Activated CD4-positive, alpha-beta T cell treated with anti-CD3 and anti-CD28 coated beads, Interleukin-2, Interleukin-4, amounts not matched to agents 100 ng/mL and 50 ng/mL, durations not matched to agents 16 hours and 8 hours (primary cell): ENCODE measurements at places on chromosomes 7 and 10.

- no peak for DNase-seq
Observed at GRCh38 chr10:46318799-46319198, 32.0 kb downstream of the ANTXRL start.

- no peak for DNase-seq
Observed at GRCh38 chr10:91924212-91925021, 847 bp downstream of the BTAF1 start.

DNA sequence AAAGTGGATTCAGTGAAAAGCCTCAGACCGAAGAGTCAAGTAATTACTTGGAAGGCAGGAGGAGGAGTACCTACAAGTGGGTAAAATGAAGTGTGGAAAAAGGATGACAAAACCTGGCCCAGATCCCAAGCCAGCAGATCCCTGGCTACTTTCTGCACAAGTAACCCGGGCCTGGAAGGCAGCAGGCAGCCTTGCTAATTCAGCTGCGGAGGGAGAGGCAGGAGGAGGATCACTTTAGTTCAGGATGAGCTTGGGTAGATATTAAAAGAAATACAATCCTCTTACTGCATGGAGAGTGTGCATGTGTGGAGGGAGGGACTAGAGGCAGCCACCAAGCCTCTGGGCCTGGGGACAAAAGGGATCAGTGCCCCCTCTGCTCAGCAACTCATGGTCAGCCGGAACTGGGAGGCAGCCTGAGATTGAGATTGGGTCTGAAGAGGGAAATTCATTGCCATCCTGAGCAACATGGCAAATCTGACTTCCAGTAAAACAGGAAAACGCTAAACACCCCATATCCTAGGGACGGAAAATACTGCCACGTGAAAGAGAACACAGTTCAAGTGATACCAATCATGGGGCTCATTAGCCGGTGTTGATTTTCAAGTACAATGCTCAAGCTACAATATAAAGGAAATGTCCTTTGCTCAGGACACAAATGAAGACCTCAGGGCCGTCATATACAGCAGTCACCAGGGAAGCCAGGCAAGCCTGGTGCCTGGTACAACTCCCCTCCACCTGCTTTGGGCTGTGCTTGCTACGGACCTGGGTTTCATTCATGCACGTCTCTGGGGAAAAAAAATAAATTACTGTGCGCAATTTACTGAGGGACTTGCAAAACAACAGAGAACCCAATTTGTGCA lies 1.3 kb downstream of the AMPH start:
- DNase-seq, result no peak

DNA sequence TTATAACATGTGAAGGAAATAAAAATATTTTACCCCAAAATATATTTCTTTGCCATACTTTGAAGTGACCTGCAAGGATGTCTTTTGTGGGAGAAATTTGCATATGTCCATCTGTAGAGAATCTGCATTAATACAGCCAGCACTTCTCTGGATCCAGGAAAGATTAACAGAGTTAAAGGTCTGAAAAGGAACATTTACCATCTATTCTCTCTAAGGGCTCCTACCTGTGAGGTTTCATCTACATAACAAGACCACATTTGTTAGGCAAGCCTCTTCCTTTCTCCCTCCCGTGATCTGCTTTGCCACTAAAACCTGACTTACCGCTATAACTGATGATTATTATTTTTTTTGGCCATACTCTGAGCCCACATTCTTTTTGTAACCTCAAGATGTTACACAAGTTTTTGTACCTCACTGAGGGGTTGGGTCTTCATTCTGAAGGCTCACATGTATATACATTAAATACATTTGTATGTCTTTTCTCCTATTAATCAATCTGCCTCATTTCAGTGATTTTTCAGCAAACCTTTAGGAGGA lies 129.4 kb downstream of the AKR1D1 start:
- no peak for DNase-seq

DNA sequence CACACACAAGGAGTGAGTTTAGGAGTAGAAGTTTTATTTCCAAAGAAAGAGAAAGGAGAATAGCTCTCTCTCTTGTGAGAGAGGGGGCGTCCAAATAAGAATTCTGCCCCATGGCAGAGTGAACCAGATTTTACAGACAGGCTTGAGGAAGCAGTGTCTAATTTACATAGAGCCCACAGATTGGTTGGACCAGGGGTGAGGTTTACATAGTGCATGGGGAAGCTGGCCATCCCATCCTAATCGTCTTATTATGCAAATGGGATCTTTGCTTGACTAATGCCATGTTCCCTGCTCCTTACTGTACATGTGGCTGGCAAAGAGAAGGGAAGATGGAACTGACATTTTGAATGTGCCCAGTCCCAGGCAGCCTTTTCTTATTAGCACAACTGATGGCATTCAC lies 60.0 kb upstream of the ACSM6 start:
- no peak for DNase-seq

DNA sequence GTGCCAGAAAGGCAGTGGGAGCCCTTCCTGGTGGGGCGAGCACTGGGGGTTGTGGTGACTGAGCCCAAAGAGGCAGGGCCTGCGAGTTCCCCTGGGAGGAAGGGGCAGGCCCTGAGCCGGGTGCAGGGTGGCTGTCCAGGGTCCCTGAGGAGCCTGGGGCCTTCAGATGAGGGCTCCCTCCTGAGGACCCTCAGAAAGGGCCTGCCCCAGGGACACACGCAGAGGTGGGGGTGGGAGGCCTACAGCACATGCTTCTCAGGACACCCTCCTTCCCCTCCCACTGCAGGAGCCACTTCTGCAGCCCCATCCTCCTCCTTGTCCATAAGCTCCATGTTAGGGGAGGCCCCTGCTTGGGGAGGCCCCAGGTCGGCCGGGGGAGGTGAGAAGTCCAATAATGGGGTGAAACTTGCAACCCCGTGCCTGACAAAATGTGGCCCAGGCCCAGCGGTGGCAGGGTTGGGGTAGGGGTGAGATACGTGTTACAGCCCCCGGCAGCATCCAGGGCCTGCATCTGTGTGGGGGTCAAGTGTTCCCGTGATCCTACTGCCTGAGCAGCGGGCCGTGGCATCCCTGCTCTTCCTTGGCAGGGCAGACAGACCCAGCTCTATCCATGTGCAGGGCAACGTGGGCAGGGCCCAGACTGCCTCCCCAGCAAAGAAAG lies 31.8 kb upstream of the RET start:
- no peak for DNase-seq

DNA sequence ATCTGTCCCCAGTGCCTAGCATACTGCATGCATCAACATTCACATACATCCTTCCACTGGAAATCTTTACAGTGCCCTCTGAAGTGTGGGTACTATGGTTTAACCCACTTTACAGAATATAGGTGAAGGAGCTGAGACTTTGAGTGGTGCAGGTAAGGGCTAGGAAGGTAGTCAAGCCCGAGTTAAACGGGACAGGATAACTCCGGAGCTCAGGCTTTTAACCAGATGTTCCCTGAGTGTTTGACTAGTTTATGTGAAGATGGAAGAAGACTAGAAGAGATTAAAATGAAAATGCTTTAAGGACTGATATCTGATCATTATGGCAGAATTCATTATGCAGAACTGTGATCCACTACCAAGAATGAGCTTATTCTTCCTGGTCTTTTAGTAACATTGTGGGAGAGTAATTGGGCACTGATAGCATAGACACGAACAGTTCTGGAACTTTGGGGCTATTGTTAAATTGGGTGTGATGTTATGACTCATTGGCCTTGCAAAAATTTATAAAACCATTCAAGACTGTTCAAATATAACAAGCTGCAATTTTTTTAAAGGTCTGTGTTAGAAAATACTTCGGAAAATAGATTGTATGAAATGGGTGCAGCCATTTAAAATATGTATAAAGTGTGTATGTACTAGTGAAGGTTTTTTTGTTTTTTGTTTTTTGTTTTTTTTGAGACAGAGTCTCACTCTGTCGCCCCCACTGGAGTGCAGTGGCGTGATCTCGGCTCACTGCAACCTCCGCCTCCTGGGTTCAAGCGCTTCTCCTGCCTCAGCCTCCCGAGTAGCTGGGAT lies 4.4 kb downstream of the CUL1 start:
- no peak for DNase-seq

DNA sequence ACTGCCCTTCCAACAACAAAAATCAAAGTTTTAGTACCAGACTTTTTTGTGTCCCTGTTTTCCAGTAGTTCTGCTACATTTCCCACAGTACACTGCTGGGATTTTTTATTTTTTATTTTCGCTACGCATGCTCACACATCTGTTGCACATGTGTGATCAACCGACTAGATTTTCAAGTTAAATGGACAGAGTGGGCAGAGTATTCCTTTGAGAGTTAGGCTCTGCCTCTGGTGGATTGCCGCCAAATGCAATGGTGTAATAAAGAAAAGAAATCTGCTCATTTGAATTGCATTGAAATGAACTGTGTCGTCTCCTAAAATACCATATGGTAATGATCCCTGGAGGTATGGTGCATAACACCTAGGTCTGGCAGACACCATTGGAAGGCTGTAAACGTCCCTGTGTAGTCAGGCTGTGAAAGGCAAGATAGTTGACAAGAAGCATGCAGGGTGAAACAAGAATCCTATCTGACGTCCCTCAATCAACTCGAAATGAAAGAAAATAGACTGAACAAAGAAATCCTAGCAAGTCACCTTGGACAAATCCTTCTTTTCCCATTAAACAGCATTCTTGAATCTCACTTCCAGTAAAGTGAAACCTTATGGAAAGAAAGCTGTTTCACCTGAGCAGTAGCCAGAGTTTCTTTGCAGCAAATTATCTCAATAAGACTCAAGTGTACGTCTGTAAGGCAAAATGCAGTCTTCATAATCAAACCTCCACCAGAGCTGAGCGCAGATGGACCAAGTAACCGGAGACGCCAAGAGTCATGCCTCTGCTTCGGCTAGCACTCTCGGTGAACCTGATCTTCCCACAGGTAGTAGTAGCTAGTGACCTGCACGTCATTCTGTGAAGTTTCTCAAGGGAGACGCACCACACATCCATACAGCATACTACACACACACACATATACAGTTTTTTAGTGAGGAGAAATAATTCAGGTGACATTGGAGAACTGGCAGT lies 357.3 kb downstream of the CRPPA start:
- no peak for DNase-seq

- no peak for DNase-seq
Observed at GRCh38 chr10:69456880-69457693, 5.8 kb downstream of the TSPAN15 start.

GRCh38 chr7:157818701-157819454 lies 482.1 kb downstream of the DNAJB6 start:
- no peak for DNase-seq

DNA sequence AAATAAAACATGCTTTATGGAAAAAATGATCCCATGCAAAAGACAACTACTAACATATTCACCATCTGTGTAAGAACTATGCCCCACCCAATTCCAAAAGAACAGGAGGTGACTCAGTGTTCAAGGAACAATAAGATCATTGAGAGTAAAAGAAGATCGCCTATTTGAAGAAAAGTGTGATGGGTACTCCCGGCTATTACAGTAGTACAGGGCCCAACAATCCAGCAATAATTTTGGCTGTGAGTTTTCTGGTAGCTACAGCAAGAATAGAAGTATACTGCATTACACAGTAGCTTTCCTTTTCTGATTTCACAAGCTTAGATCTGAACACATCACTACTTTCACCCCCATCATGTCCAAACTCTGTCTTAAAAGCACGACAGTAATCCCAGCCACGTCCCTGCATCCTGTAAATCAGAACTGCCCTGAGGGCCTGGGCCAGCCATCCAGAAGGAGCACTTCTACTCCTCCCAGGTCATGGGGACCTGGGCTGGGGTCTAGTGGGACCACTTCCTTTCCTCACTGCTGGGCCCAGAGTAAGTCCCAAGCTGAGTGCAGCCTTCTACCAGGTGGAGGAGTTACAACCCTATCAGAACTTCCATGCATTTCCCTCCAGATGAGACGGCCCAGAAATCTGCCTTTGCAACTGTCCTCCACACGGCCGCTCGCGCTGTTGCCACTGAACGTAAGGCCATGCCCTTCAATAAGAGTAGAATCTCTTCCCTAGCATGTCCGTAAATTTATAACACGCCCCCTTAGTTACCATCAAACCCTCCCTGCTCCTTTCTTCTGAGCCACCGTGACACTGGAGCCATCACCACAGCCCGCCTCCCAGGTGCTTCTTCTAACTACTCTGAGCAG lies 7.9 kb downstream of the ESYT2 start:
- DNase-seq, result peak; percentile 47

- no peak for DNase-seq
Observed at GRCh38 chr10:50614444-50615137, 9.2 kb downstream of the SGMS1 start.

DNA sequence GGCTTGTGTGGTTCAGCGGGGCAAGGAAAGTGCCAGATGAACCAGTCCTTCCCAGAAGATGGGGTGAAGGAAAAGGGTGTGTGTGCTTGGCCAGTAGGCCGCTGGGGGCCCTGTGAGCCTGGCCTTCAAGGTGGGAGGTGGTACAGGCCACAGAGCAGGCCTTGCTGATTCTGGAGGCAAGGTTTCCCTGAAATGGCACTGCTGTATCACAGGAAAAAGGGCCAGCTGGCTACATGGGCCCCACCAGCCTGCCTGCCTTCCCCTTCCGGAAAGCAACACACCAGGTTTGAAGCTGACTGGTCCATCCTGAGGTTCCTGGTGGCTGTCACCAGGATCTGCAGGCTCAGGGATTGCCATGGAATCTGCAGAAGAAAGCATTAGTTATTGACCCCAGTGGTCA lies 12.5 kb downstream of the MMRN2 start:
- DNase-seq, result no peak

- no peak for DNase-seq
Observed at GRCh38 chr10:77405771-77406241, 231.8 kb downstream of the KCNMA1 start.

DNA sequence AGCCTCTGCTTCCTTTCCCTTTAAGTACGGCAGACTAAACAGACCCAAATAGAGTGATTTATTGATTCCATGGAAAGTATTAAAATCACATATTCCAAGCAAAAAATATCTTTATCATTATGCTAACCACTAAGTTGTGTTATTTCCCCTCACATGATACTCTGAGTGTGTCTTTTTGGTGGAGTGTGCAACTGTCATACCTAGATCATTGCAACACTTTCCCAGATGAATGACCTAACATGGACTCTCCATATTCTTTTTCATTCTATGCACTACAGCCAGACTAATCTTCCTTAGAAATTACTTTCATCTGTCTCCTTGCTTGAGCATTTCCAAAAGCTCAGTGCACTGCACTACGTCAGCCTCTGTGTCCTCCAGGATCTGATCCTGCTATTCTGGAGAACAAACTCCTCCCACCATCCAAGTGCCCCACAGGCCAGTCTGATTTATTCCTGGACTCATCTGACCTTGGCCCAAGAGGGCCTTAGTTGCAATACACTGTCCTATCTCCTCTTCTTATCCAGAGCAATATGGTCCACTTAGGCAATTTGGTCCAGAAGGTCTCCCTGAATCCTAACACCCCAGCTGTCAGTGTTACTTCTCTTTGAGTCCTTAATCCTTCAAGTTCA lies 263.3 kb upstream of the KLF6 start:
- DNase-seq, result no peak

GRCh38 chr7:96321658-96322372 lies at the start of gene SLC25A13:
TSS of gene SLC25A13 (minus strand) at chr7:96322098. CDS start at chr7:96321956, 142 bp downstream.
- DNase-seq, result peak; percentile 69
